ENCODE measurements at places on chromosomes 11 and 22. TPM values are rescaled to one million over a fixed set of nuclear protein-coding genes. Genes with fewer than 3 reads are reported as not detected.

KCTD17 gene
- 19.2 TPM for total RNA-seq

DNA sequence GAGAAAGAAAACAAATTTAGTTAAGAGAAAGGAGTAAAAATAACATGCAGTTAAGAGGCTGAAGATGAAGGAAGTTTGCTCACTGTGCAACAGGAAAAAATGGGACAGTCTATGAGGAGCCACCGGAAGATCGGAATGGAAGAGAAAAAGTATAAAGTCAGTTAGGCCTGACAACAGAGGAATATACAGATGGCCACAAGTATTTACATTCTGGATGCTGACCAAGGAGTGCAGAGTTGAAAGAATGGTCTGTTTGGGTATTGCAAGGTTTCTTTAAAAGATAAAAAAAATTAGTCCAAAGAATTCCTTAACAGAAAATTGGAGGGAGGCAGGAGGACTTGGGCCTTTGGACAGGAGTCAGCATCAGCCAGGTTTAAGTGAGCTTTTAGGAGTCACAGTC lies 37.5 kb downstream of the RBFOX2 start:
- no peaks in the 10 kb centered on the region for H3K36me3 ChIP-seq
- H3K4me3 ChIP-seq = no peak overlapping the region
- no peak for DNase-seq
- peaks cover 18% of the 10 kb centered on the region for H3K4me1 ChIP-seq

ART1 gene
- total RNA-seq = 0.29 TPM

KRTAP5-1 gene
- total RNA-seq = not detected

APOC3 gene
- not detected for total RNA-seq

MPZL2 gene
- total RNA-seq = 119 TPM

- H3K27ac ChIP-seq = no peak overlapping the region
- DNase-seq = no peak
- peaks cover 97% of the 10 kb centered on the region for H3K36me3 ChIP-seq
- no peak overlapping the region for H3K4me3 ChIP-seq
Measured at GRCh38 chr22:29336751-29337490, 21.4 kb upstream of the RASL10A start.

DNA sequence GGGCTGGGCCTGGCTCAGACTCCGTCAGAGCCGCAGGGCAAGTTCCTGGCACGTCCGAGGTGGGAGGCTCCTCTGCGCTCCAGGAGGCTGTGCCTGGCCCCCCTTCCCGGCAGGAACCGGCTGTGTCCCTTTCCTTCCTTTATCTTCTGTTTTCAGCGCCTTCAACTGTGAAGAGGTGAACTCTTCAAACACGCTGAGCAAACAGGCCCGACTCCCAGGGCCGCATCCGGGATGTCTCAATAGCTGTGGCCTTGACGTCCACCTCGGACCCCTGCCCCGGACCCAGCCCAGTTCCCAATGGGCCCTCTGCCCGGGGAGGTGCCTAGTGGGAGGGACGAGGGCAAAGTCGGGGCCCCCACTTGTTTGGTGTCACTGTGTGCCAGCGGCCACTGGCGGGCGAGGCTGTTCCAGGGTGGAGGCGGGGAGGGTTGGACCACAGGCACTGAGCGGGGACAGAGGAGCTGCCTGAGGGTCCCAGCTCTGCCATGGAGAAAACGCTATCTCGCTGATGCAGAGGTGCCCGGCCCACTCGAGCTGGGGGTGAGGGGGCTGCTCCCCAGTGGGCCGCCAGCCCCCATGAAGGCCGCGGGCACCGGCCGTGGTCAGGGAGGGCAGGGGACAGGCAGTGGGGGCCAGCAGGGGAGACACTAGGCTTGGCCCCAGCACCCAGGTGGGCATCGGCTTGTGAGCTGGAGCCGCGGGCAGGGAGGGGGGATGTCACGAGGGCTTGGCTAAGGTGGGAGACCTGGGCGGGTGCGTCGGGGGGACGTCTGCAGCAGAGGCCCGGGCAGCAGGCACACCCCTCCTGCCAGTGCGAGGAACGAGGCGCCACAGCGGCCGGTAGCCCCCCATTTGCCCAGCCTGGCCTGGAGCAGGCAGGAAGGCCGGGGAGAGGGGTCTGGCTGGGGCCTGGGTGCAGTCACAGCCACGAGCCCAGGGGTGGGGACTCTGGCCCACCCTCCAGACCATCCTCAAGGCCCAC lies 2.7 kb upstream of the MUC5B start:
- no peaks in the 10 kb centered on the region for H3K4me1 ChIP-seq
- peaks cover 44% of the 10 kb centered on the region for H3K27me3 ChIP-seq
- DNase-seq = peak; percentile 66
- no peak overlapping the region for H3K27ac ChIP-seq
- no peaks in the 10 kb centered on the region for H3K36me3 ChIP-seq

GRCh38 chr11:61362542-61362875 lies 335 bp downstream of the TMEM138 start:
- H3K4me3 ChIP-seq = peak overlapping the region; percentile 83
- peak overlapping the region; percentile 99 for H3K27ac ChIP-seq
- H3K36me3 ChIP-seq = peaks cover 38% of the 10 kb centered on the region
- no peaks in the 10 kb centered on the region for H3K27me3 ChIP-seq
- DNase-seq = no peak

C22orf42 gene
- not detected for total RNA-seq

GRCh38 chr11:72305891-72306585 lies 62.1 kb upstream of the PHOX2A start:
- H3K4me3 ChIP-seq = no peak overlapping the region
- no peak overlapping the region for H3K27ac ChIP-seq
- H3K36me3 ChIP-seq = peaks cover 39% of the 10 kb centered on the region
- DNase-seq = no peak
- no peaks in the 10 kb centered on the region for H3K4me1 ChIP-seq
- H3K27me3 ChIP-seq = no peaks in the 10 kb centered on the region

SORL1 gene
- total RNA-seq = 48.3 TPM

C11orf52 gene
- 9.8 TPM for total RNA-seq

Data from upper lobe of right lung (tissue), 1 donor.